Fibroblast of skin of back (primary cell): ENCODE measurements at places on chromosomes 4 and X.

DNA sequence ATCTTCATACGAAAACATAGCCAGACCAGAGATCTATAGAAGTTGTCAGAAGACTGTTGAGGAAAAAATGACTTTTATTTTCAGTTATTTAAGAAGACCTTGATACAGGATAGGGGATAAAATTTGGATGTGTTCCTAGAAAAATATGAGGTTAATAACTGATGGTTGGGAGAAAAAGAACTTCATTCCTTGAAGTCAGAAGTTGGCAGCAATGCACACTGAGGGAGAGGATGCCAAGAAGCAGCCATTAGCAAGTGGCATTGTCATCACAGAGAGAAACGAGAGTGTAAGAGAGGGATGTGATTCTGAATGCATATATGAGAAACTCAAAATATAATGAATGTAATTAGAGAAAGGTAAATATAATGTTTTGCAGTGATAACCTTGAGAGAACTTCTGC lies 382.1 kb upstream of the EPHA5 start:
- DNase-seq = peak; percentile 22

- no peak for DNase-seq
Observed at GRCh38 chrX:150063674-150064073, 125.4 kb upstream of the EOLA2 start.

GRCh38 chr4:112706840-112707207 lies 69.9 kb downstream of the LARP7 start:
- DNase-seq = no peak

DNA sequence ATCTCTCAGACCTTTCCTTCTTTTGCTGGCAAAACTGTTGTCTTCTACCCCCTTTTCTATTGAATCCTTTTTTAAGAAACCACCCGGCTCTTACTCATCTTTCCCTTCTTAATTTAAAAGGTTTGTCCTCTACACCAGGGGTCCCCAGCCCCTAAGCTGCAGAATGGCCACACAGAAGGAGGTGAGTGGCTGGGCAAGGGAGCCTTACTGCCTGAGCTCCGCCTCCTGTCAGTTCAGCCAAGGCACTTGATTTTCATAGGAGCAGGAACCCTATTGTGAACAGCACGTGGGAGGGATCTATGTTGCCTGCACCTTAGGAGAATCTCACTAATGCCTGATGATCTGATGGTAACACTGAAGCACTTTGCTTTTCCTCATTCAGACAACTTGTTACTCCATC lies 726.3 kb upstream of the INTU start:
- no peak for DNase-seq

DNA sequence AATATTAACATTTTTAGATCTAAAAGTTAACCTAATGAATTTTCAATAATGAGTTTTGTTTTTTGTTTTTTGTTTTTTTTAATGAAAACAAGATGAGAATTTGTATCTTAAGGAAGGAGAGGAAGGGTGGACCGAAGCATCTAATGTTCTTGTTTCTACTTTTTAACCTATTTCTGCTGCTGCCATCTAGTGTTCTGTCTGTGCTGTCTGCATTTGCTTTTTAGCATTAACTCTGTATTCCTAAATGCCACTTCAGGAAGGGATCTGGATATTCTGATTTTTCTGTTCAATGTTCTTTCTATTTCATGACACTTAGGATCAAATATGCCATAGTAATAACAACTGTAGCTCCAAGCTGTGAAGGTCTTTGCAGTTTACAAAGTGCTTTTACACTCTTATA lies 161.7 kb downstream of the BRWD3 start:
- peak; percentile 0 for DNase-seq

- peak; percentile 61 for DNase-seq
Observed at GRCh38 chr4:74675673-74676279, 118.5 kb downstream of the BTC start.

GRCh38 chr4:35700663-35701062 lies 543.7 kb downstream of the ARAP2 start:
- DNase-seq = no peak

- no peak for DNase-seq
Observed at GRCh38 chrX:153731117-153731844, 6.6 kb downstream of the ABCD1 start.

DNA sequence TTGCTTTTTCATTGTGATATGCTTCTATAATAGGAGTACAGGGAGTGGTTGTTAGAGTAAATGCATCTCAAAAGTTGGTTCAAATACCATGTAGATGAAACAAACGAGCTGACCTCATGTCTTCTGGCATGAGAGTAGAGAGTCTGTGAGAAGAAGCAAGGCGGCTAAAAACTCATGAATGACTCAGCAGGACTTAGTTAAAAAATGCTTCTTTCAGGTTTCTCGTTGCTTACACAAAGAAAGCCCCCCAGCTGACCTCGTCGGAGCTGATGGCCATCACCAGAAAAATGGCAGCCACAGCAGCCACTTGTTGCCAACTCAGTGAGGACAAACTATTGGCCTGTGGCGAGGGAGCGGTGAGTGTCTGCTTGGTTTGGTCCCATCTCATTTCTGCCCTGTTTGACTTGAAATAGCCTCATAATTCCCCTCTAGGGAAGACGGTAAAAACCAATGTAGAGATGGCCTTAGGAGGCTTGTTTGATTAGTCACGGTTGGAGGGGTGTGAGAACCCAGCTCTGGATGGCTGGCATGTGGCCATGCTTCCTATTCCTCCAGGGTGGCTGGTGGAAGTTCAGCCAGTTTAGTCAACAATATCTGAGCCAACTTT lies 14.5 kb downstream of the AFP start:
- peak; percentile 94 for DNase-seq

- DNase-seq = peak; percentile 32
Observed at GRCh38 chr4:53963781-53964180, 100.6 kb downstream of the CHIC2 start.

GRCh38 chr4:159212675-159213293 lies 109.9 kb downstream of the RAPGEF2 start:
- DNase-seq = no peak
